ENCODE measurements at places on chromosomes 11 and 22. TPM values are rescaled to one million over a fixed set of nuclear protein-coding genes. Genes with fewer than 3 reads are reported as not detected.

CCDC88B gene
- 1.3 TPM for total RNA-seq

CYB5R2 gene
- 3.7 TPM for total RNA-seq

TMPRSS5 gene
- 0.09 TPM for total RNA-seq

TBX1 gene
- not detected for total RNA-seq

THY1 gene
- total RNA-seq, result 713 TPM

DBX1 gene
- not detected for total RNA-seq

DNAJC4 gene
- 13.7 TPM for total RNA-seq

BRMS1 gene
- total RNA-seq, result 38.6 TPM

ZFTA gene
- total RNA-seq, result 18.8 TPM

GRAMD1B gene
- total RNA-seq, result 10.1 TPM

MB gene
- total RNA-seq, result not detected

MUC15 gene
- not detected for total RNA-seq

RPLP2 gene
- 123 TPM for total RNA-seq

DDI1 gene
- not detected for total RNA-seq

IGF2 gene
- total RNA-seq, result 1.5 TPM

OR4D5 gene
- total RNA-seq, result not detected

FGF4 gene
- not detected for total RNA-seq

RAB3IL1 gene
- 2.1 TPM for total RNA-seq

FAM180B gene
- not detected for total RNA-seq

PLEKHB1 gene
- total RNA-seq, result 1.2 TPM

All from smooth muscle cell of the umbilical artery (primary cell).